ENCODE measurements at places on chromosomes 7 and 10.
A peak's percentile ranks its signal among the peaks of the same experiment; 100 is the strongest.

DNA sequence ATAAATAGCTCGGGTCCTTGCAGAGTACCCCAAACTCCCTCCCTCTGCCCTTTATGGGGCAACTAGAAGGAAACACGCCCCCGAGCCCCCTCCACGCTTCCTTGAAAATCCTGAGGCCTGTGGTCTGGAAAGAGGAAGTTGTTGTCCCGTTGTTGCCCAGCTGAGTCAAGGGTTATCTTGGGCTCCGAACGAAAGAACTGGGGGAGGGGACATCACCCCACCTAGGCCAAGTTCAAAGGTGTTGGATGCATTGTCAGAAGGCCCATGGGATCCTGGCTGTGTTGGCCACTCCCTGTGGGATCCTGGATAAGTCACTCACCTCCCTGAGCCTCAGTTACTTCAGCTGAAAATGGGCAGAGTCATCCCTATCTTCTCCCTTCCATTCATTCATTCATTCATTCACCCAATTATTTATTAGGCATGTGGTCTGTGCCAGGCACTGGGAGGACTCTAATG, at the start of gene CCL24:
Gene CCL24, minus strand, starts transcription at position 26 of the 456 bp plus-strand sequence. CDS start 91 bp downstream, outside the sequence.
- DNase-seq: no peak

DNA sequence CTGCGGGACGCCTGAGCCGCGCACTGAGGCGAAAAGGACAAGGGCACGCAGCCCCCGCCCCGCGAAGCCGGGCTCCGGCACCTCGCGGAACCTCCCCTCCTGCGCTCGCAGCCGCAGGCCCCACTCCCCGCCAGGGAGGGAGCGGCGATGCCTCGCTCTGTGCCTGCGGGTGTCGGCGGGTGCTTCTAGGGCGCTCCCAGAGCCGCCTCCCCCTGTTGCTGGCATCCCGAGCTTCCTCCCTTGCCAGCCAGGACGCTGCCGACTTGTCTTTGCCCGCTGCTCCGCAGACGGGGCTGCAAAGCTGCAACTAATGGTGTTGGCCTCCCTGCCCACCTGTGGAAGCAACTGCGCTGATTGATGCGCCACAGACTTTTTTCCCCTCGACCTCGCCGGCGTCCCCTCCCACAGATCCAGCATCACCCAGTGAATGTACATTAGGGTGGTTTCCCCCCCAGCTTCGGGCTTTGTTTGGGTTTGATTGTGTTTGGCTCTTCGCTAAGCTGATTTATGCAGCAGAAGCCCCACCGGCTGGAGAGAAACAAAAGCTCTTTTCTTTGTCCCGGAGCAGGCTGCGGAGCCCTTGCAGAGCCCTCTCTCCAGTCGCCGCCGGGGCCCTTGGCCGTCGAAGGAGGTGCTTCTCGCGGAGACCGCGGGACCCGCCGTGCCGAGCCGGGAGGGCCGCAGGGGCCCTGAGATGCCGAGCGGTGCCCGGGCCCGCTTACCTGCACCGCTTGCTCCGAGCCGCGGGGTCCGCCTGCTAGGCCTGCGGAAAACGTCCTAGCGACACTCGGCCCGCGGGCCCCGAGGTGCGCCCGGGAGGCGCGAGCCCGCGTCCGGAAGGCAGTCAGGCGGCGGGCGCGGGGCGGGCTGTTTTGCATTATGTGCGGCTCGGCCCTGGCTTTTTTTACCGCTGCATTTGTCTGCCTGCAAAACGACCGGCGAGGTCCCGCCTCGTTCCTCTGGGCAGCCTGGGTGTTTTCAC, 519 bp downstream of the ITGB8 start:
- DNase-seq: no peak

DNA sequence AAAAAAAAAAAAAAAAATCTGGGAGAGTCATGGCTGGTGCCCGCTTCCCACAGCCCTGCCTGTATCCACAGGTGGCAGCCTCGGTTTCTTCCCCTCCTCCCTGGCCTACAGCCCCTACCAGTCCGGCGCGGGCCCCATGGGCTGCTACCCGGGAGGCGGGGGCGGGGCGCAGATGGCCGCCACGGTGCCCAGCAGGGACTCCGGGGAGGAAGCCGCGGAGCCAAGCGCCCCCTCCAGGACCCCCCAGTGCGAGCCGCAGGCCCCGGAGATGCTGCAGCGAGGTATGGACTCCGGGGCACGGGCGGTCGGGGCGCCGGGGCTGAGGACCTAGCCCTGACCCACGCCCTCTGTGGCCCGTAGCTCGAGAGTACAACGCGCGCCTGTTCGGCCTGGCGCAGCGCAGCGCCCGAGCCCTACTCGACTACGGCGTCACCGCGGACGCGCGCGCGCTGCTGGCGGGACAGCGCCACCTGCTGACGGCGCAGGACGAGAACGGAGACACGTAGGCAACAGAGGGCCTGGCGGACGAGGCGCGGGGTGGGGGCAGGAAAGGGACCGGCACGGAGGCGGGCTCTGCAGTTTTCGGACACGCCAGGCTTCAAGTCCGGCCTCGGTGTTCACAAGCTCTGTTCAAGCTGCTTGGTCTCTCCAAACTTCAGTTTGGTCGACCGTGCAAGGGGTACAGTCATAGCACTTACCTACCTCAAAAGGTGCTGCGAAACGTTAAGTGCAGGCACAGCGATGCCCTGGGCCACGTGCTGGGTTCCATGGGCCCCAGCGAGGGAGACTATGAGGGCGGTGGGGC, 3.9 kb downstream of the NFKB2 start:
- DNase-seq: peak; percentile 76

- DNase-seq: no peak
These were observed 349.9 kb downstream of the ELMO1 start for GRCh38 chr7:37098762-37099161.

- DNase-seq: no peak
These were observed 104.1 kb downstream of the GRB10 start for GRCh38 chr7:50678586-50678985.

Measured in cerebellar nuclear complex (tissue), 1 donor.